ENCODE measurements at places on chromosomes 13 and 19.

GRCh38 chr13:43132257-43132656 lies 108.9 kb downstream of the DNAJC15 start:
- no peak for DNase-seq

- no peak for DNase-seq
Measured at GRCh38 chr13:73693215-73693614, 441.0 kb downstream of the KLF12 start.

- DNase-seq = no peak
Measured at GRCh38 chr19:48127561-48127960, 16.9 kb upstream of the PLA2G4C start.

DNA sequence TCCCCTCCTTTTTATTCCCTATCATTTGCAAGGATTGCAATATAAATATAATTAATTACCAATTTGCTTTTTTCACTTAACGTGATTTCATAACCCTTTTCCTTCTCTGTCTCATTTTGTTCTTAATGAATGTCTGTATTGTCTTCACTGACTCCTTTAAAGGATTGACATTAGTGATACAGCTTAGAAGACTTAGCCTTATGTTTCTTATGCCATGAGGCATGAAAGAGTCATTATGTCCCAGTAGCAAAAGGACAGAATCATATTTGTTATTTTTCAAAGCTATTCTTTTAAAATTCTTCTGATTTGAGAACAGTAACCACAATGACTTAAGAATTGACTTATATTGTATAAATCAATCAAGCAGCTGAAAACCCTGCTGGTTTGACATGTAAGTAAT lies 26.2 kb downstream of the SLC10A2 start:
- no peak for DNase-seq
